A549 treated with Mapracorat at 1 μM for 4 hours (cell line): ENCODE measurements at places on chromosomes 3 and 15. TPM values are rescaled to one million over a fixed set of nuclear protein-coding genes. Genes with fewer than 3 reads are reported as not detected.

MLH1 gene
- total RNA-seq, result 29.5 to 38.6 TPM (median 31.8 TPM) in 5 replicates

GOLGA8J gene
- 0.12 to 0.17 TPM in 2 of 5 replicates, not detected in the others for total RNA-seq

FRMD4B gene
- total RNA-seq, result 0.42 to 1.4 TPM (median 1.2 TPM) in 5 replicates

GPR15 gene
- not detected in 5 replicates for total RNA-seq

FILIP1L gene
- total RNA-seq, result 0.08 to 0.29 TPM (median 0.21 TPM) in 5 replicates

DIPK2A gene
- total RNA-seq, result 5.4 to 7.3 TPM (median 6.0 TPM) in 5 replicates

CASR gene
- total RNA-seq, result not detected in 5 replicates

SCN11A gene
- 0.02 TPM in 1 of 5 replicates, not detected in the others for total RNA-seq

REC114 gene
- not detected in 5 replicates for total RNA-seq

CX3CR1 gene
- 0.04 TPM in 1 of 5 replicates, not detected in the others for total RNA-seq

GOLGA8A gene
- 4.2 to 11.6 TPM (median 8.9 TPM) in 5 replicates for total RNA-seq

TPM1 gene
- 408 to 500 TPM (median 461 TPM) in 5 replicates for total RNA-seq

C15orf39 gene
- 25.9 to 36.4 TPM (median 31.6 TPM) in 5 replicates for total RNA-seq

ZNF774 gene
- 1.0 to 1.5 TPM (median 1.2 TPM) in 5 replicates for total RNA-seq

CORO2B gene
- total RNA-seq, result 3.0 to 4.1 TPM (median 3.2 TPM) in 5 replicates

RAD51 gene
- 17.3 to 21.5 TPM (median 19.4 TPM) in 5 replicates for total RNA-seq

CCR3 gene
- not detected in 5 replicates for total RNA-seq

CNTN3 gene
- total RNA-seq, result not detected in 5 replicates

PPM1L gene
- total RNA-seq, result 0.42 to 0.78 TPM (median 0.59 TPM) in 5 replicates

ACKR4 gene
- not detected in 5 replicates for total RNA-seq

RAB8B gene
- total RNA-seq, result 8.8 to 15.3 TPM (median 12.7 TPM) in 5 replicates

ZPLD1 gene
- total RNA-seq, result not detected in 5 replicates

FAM81A gene
- total RNA-seq, result 9.5 to 15.5 TPM (median 11.5 TPM) in 5 replicates

CDC25A gene
- total RNA-seq, result 8.7 to 10.8 TPM (median 9.3 TPM) in 5 replicates

SERINC4 gene
- total RNA-seq, result 0.07 to 0.08 TPM in 2 of 5 replicates, not detected in the others

ADAMTS17 gene
- total RNA-seq, result 0.12 to 0.27 TPM (median 0.24 TPM) in 4 of 5 replicates, not detected in the other

ALDH1A3 gene
- total RNA-seq, result 15.1 to 16.5 TPM (median 15.9 TPM) in 5 replicates

LOXL1 gene
- total RNA-seq, result 0.38 to 0.90 TPM (median 0.81 TPM) in 5 replicates

RUVBL1 gene
- 94.4 to 101 TPM (median 96.7 TPM) in 5 replicates for total RNA-seq

CD200 gene
- total RNA-seq, result not detected in 5 replicates

ADAMTSL3 gene
- total RNA-seq, result 0.19 to 0.67 TPM (median 0.35 TPM) in 5 replicates

GOLGA6L25 gene
- not detected in 5 replicates for total RNA-seq

ROBO1 gene
- 9.1 to 16.3 TPM (median 15.1 TPM) in 5 replicates for total RNA-seq

CYP19A1 gene
- total RNA-seq, result 0.15 to 0.52 TPM (median 0.30 TPM) in 5 replicates

TRIM42 gene
- not detected in 5 replicates for total RNA-seq

AAGAB gene
- total RNA-seq, result 62.7 to 69.6 TPM (median 65.9 TPM) in 5 replicates

AMT gene
- 0.28 to 0.73 TPM (median 0.44 TPM) in 4 of 5 replicates, not detected in the other for total RNA-seq

TCTA gene
- 21.0 to 25.1 TPM (median 22.6 TPM) in 5 replicates for total RNA-seq

CPA3 gene
- not detected in 5 replicates for total RNA-seq

COMMD2 gene
- total RNA-seq, result 29.1 to 39.1 TPM (median 35.1 TPM) in 5 replicates

VEPH1 gene
- total RNA-seq, result 0.24 to 0.37 TPM (median 0.32 TPM) in 4 of 5 replicates, not detected in the other

LSAMP gene
- total RNA-seq, result 0.06 to 0.38 TPM (median 0.24 TPM) in 5 replicates

ZBBX gene
- not detected in 5 replicates for total RNA-seq

IL20RB gene
- total RNA-seq, result 0.77 to 1.1 TPM (median 0.97 TPM) in 5 replicates

CDHR4 gene
- total RNA-seq, result 0.10 to 0.64 TPM (median 0.22 TPM) in 5 replicates

ECE2 gene
- total RNA-seq, result not detected in 5 replicates

TIPARP gene
- total RNA-seq, result 50.4 to 76.3 TPM (median 60.1 TPM) in 5 replicates

CCRL2 gene
- total RNA-seq, result 0.07 to 0.17 TPM (median 0.11 TPM) in 4 of 5 replicates, not detected in the other

UROC1 gene
- not detected in 5 replicates for total RNA-seq

SLC51A gene
- not detected in 5 replicates for total RNA-seq

KIF7 gene
- 3.2 to 5.0 TPM (median 4.4 TPM) in 5 replicates for total RNA-seq

ADCY5 gene
- total RNA-seq, result 0.22 to 0.88 TPM (median 0.30 TPM) in 5 replicates

KBTBD13 gene
- not detected in 5 replicates for total RNA-seq

TRH gene
- total RNA-seq, result not detected in 5 replicates

ERICH6 gene
- total RNA-seq, result not detected in 5 replicates

GOLGA8K gene
- 0.34 to 0.95 TPM (median 0.42 TPM) in 5 replicates for total RNA-seq

ACAD9 gene
- 23.3 to 25.0 TPM (median 24.0 TPM) in 5 replicates for total RNA-seq

APOD gene
- total RNA-seq, result 0.86 to 1.1 TPM (median 0.97 TPM) in 5 replicates

POLQ gene
- total RNA-seq, result 5.7 to 7.2 TPM (median 6.4 TPM) in 5 replicates
